IMR-90 (cell line): ENCODE measurements at places on chromosomes 4 and X. TPM values are rescaled to one million over a fixed set of nuclear protein-coding genes. Genes with fewer than 3 reads are reported as not detected.

GRCh38 chrX:132217203-132218073 is 1.8 kb downstream of the RAP2C start:
- no peaks in the 10 kb centered on the region for H3K4me1 ChIP-seq
- H3K4me3 ChIP-seq = peak overlapping the region; percentile 88
- H3K27me3 ChIP-seq = no peaks in the 10 kb centered on the region
- peaks cover 7% of the 10 kb centered on the region for H3K36me3 ChIP-seq

DIPK2B gene
- not detected in 2 replicates for total RNA-seq

GRCh38 chrX:153901753-153902140 is 2.7 kb upstream of the AVPR2 start:
- H3K4me1 ChIP-seq = peaks cover 9% of the 10 kb centered on the region; the same call in 1 of the 2 replicates
- no peaks in the 10 kb centered on the region for H3K36me3 ChIP-seq
- peaks cover 3% of the 10 kb centered on the region for H3K27me3 ChIP-seq
- no peak for DNase-seq
- no peak overlapping the region for H3K27ac ChIP-seq

- no peaks in the 10 kb centered on the region for H3K27me3 ChIP-seq
- H3K4me1 ChIP-seq = no peaks in the 10 kb centered on the region
- H3K4me3 ChIP-seq = no peak overlapping the region
- no peaks in the 10 kb centered on the region for H3K36me3 ChIP-seq
- H3K27ac ChIP-seq = no peak overlapping the region
These were observed 106.4 kb upstream of the GRIA3 start for GRCh38 chrX:123077631-123078030.

DNA sequence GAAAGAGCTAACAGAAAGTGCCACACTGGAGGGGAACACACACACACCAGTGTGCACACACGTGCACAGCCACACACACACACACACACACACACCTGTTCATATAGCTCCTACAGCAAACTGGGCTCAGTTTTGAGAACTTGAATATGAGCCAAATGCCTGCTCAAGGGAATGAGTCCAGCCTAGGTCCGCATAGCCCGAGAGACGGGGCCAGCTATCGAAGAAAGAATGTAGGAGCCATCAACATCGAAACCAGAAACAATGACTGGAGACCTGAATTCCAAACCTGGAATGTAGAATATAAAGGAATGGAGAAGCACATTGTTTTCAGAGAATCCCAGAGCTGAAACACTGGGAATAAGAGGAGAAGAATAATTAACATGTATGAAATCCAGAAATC is 37.6 kb upstream of the ERVMER34-1 start:
- no peak overlapping the region for H3K4me3 ChIP-seq
- H3K27ac ChIP-seq = no peak overlapping the region
- no peaks in the 10 kb centered on the region for H3K36me3 ChIP-seq
- H3K27me3 ChIP-seq = peaks cover 11% of the 10 kb centered on the region
- no peak for DNase-seq

GPRASP1 gene
- total RNA-seq = 1.3 and 1.7 TPM in 2 replicates

DNA sequence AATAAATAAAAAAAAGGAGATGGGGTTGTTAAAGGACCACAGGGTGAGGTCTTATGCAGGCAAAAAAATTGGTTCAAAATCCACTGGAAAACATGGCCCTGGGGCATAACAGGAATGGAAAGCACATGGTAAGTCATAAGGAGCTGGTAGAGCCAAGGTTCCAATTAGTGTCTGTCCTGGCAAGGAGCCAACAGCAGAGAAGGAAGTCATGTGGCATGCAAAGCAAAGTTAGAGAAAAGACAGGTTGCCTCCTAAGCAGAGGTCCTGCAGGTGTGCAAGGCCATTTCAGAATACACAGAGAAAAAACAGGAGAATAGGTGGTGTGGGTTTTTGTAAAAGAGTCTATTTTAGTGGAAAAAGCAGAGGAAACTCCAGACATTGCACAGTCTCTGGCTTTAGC is 1881.7 kb downstream of the ARAP2 start:
- no peaks in the 10 kb centered on the region for H3K27me3 ChIP-seq
- no peaks in the 10 kb centered on the region for H3K4me1 ChIP-seq

DNA sequence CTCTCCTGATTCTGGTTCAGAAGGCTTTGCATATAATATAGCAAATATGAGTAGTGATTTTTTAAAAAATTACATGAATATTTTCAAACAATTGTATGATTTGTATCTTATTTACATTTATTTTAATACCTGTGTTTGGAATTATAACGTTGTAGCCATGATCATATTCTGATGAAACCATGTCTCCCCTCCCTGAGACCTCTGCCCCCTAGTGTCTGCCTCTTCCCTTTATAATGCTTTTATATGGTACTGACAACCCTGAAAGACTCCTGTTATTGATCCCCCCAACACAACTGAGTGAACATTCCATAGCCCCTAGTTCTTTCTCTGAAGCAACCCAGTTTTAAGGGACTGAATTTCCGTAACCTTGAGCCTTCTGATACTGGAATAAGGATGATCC is 187.4 kb downstream of the SOX3 start:
- H3K4me3 ChIP-seq = no peak overlapping the region
- H3K36me3 ChIP-seq = no peaks in the 10 kb centered on the region
- no peaks in the 10 kb centered on the region for H3K4me1 ChIP-seq

DNA sequence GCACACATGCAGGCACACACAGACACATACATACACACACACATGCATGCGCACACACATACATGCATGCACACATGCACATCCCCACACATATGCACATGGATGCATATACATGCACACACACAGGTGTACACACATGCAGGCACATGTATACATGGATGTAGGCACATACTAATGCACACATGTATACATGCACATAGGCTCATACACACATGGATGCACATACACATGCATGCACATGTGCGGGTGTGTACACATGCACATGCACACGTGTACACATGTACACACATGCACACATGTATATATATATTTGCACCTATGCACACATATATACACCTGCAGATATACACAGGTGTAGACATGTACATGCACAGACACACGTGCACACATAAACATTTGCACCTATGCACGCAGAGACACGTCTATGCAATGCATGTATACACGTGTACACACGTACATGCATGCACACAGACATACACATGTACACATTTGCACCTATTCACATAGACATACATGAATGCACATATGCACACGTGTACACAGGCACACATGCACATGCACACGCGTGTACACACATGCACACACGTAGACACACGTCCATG is 4.0 kb downstream of the PLCXD1 start:
- DNase-seq = no peak
- H3K27me3 ChIP-seq = no peaks in the 10 kb centered on the region
- H3K4me3 ChIP-seq = no peak overlapping the region

GRCh38 chr4:148004228-148004857 is 272.5 kb downstream of the ARHGAP10 start:
- H3K27me3 ChIP-seq = no peaks in the 10 kb centered on the region
- DNase-seq = no peak
- H3K27ac ChIP-seq = no peak overlapping the region
- H3K4me3 ChIP-seq = no peak overlapping the region
- peaks cover 3% of the 10 kb centered on the region; the same call in 1 of the 2 replicates for H3K36me3 ChIP-seq

- H3K27me3 ChIP-seq = 0 out of 2 replicates have a peak, but pooled peaks cover 1% of the 10 kb centered on the region
- H3K4me3 ChIP-seq = no peak overlapping the region
- H3K27ac ChIP-seq = no peak overlapping the region
- H3K4me1 ChIP-seq = no peaks in the 10 kb centered on the region
These were observed 39.6 kb upstream of the SLC7A3 start for GRCh38 chrX:70970482-70970995.

- no peak overlapping the region for H3K27ac ChIP-seq
- H3K36me3 ChIP-seq = no peaks in the 10 kb centered on the region
- peak; percentile 10 for DNase-seq
- no peak overlapping the region for H3K4me3 ChIP-seq
- H3K27me3 ChIP-seq = no peaks in the 10 kb centered on the region
These were observed 137.1 kb downstream of the ARSF start for GRCh38 chrX:3178329-3178728.

GSX2 gene
- total RNA-seq = not detected in 2 replicates

ZNF141 gene
- total RNA-seq = 4.7 and 7.8 TPM in 2 replicates

- no peak overlapping the region for H3K27ac ChIP-seq
- no peak for DNase-seq
- no peak overlapping the region for H3K4me3 ChIP-seq
- H3K4me1 ChIP-seq = no peaks in the 10 kb centered on the region
- no peaks in the 10 kb centered on the region for H3K27me3 ChIP-seq
These were observed 343.6 kb upstream of the CT83 start for GRCh38 chrX:116806288-116806802.

SMARCAD1 gene
- total RNA-seq = 35.3 and 45.3 TPM in 2 replicates

GRCh38 chr4:11428899-11429698 is 405 bp upstream of the HS3ST1 start:
- peaks cover 33% of the 10 kb centered on the region for H3K27me3 ChIP-seq
- H3K4me3 ChIP-seq = peak overlapping the region; percentile 17; the same call in 1 of the 2 replicates
- H3K27ac ChIP-seq = no peak overlapping the region
- peak; percentile 8 for DNase-seq
- no peaks in the 10 kb centered on the region for H3K36me3 ChIP-seq

- H3K27ac ChIP-seq = no peak overlapping the region
- peaks cover 15% of the 10 kb centered on the region for H3K4me1 ChIP-seq
- peaks cover 1% of the 10 kb centered on the region; the same call in 1 of the 2 replicates for H3K27me3 ChIP-seq
- no peaks in the 10 kb centered on the region for H3K36me3 ChIP-seq
- no peak overlapping the region for H3K4me3 ChIP-seq
These were observed 37.0 kb downstream of the HTRA3 start for GRCh38 chr4:8306511-8307021.

- H3K27ac ChIP-seq = no peak overlapping the region
- H3K4me1 ChIP-seq = no peaks in the 10 kb centered on the region
- no peak overlapping the region for H3K4me3 ChIP-seq
- H3K27me3 ChIP-seq = no peaks in the 10 kb centered on the region
- no peaks in the 10 kb centered on the region for H3K36me3 ChIP-seq
- no peak for DNase-seq
These were observed 428.0 kb downstream of the ZNF674 start for GRCh38 chrX:46117234-46117633.

- DNase-seq = no peak
- no peaks in the 10 kb centered on the region for H3K4me1 ChIP-seq
- H3K36me3 ChIP-seq = no peaks in the 10 kb centered on the region
- H3K4me3 ChIP-seq = no peak overlapping the region
- no peak overlapping the region for H3K27ac ChIP-seq
These were observed 27.6 kb downstream of the WDR44 start for GRCh38 chrX:118373538-118373937.

PAGE4 gene
- total RNA-seq = not detected in 2 replicates

GRCh38 chrX:124098089-124098488 is 136.6 kb downstream of the STAG2 start:
- DNase-seq = peak; percentile 51
- no peaks in the 10 kb centered on the region for H3K4me1 ChIP-seq

GRCh38 chr4:122821092-122821491 is 5.5 kb upstream of the FGF2 start:
- no peak overlapping the region for H3K27ac ChIP-seq
- no peaks in the 10 kb centered on the region for H3K36me3 ChIP-seq
- DNase-seq = no peak
- no peak overlapping the region for H3K4me3 ChIP-seq
- H3K27me3 ChIP-seq = no peaks in the 10 kb centered on the region

GRCh38 chrX:102652031-102652688 is 877 bp downstream of the GPRASP1 start:
- H3K27ac ChIP-seq = no peak overlapping the region
- H3K36me3 ChIP-seq = no peaks in the 10 kb centered on the region
- peak overlapping the region; percentile 51 for H3K4me3 ChIP-seq
- H3K4me1 ChIP-seq = no peaks in the 10 kb centered on the region
- peak; percentile 29 for DNase-seq

- no peaks in the 10 kb centered on the region for H3K36me3 ChIP-seq
- H3K27ac ChIP-seq = no peak overlapping the region
- no peaks in the 10 kb centered on the region for H3K27me3 ChIP-seq
- H3K4me3 ChIP-seq = no peak overlapping the region
- DNase-seq = no peak
These were observed 11.2 kb upstream of the UBA6 start for GRCh38 chr4:67712000-67712625.

RBBP7 gene
- 132 and 147 TPM in 2 replicates for total RNA-seq

GRCh38 chr4:20356565-20356964 is 104.9 kb downstream of the SLIT2 start:
- no peaks in the 10 kb centered on the region for H3K36me3 ChIP-seq
- no peaks in the 10 kb centered on the region for H3K27me3 ChIP-seq
- DNase-seq = no peak
- H3K4me3 ChIP-seq = no peak overlapping the region
- H3K27ac ChIP-seq = no peak overlapping the region

- H3K4me3 ChIP-seq = no peak overlapping the region
- H3K27ac ChIP-seq = no peak overlapping the region
- H3K27me3 ChIP-seq = no peaks in the 10 kb centered on the region
- no peaks in the 10 kb centered on the region for H3K4me1 ChIP-seq
- peak; percentile 32 for DNase-seq
These were observed 981.9 kb upstream of the TENM3 start for GRCh38 chr4:181261279-181261678.

SPANXN4 gene
- total RNA-seq = not detected in 2 replicates

GRCh38 chrX:101605146-101605545 is 12.7 kb downstream of the ARMCX6 start:
- DNase-seq = no peak
- peaks cover 8% of the 10 kb centered on the region for H3K27me3 ChIP-seq
- H3K27ac ChIP-seq = no peak overlapping the region
- no peaks in the 10 kb centered on the region for H3K4me1 ChIP-seq
- no peaks in the 10 kb centered on the region for H3K36me3 ChIP-seq
- no peak overlapping the region for H3K4me3 ChIP-seq

DNA sequence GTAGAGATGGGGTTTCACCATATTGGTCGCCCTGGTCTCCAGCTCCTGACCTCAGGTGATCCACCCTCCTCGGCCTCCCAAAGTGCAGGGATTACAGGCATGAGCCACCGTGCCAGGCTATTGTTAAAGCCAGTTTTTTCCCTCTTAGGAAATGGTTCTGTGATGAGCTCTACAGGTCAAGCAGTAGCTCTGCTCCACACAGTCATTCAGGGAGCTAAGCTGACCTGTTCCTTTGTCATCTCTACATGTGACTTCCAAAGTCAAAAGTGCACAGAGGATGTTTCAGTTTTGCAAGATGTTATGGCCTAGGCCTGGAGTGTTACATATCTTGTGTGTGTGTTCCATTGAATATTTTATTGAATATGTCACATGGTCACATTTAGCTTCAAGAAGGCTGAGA is 11.4 kb downstream of the MCUB start:
- H3K27me3 ChIP-seq = no peaks in the 10 kb centered on the region
- no peak overlapping the region for H3K27ac ChIP-seq
- DNase-seq = no peak

- H3K4me1 ChIP-seq = no peaks in the 10 kb centered on the region
- H3K27ac ChIP-seq = no peak overlapping the region
- H3K27me3 ChIP-seq = no peaks in the 10 kb centered on the region
- no peaks in the 10 kb centered on the region for H3K36me3 ChIP-seq
These were observed 180.4 kb downstream of the ZIC3 start for GRCh38 chrX:137746289-137746688.
